Cardiac septum (tissue), 1 donor: ENCODE measurements at places on chromosomes 1 and 21. TPM values are rescaled to one million over a fixed set of nuclear protein-coding genes. Genes with fewer than 3 reads are reported as not detected.

DNA sequence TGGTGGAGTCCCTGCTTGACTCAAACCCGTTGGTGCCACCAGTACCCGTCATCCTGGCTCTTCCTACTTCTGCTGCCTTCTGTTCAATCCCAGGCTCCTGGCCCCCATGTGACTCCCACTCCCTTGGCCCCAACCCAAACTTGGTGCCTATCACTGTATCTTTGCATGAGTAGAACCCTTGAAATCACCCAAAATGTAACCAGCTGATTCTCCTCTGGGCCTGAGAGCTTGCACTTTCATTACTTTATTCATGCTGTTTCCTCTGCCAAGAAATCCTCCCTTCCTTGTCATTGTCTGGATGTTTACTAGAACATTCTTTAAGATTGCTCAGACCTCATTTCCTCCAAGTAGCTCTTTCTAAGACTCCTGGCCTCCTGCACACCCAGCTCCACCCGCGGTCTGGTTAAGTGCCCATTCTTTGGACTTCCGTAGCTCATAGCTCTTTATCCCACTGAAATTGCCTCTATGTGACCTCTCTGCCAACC is 15.7 kb downstream of the PTAFR start:
- DNase-seq = no peak

The C4BPA gene
- not detected for total RNA-seq

- no peak for DNase-seq
Measured at GRCh38 chr1:104706631-104707147, 957.0 kb downstream of the AMY1C start.

DNA sequence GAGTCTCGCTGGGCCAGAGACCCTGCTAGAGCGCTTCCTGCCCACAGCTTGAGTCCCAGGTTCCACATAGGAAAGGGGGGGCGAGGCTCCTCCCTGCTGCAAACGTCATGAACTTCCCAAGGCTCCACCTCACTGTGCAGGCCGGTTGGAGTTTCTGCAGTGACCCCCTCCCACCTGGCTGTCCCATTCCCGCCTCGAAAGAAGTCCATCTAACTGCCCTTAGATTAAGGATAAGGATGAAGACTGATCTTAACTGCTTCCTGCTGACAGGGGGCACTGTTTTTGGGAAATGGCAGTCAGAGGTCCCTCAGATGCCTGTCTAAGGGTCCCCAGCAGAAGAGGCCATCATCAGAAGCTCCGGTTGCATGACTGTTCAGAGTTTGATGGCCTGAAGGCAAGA is 62.7 kb downstream of the STUM start:
- peak; percentile 50 for DNase-seq

- no peak for DNase-seq
Measured at GRCh38 chr1:207996636-207997035, 85.7 kb upstream of the CD34 start.

DNA sequence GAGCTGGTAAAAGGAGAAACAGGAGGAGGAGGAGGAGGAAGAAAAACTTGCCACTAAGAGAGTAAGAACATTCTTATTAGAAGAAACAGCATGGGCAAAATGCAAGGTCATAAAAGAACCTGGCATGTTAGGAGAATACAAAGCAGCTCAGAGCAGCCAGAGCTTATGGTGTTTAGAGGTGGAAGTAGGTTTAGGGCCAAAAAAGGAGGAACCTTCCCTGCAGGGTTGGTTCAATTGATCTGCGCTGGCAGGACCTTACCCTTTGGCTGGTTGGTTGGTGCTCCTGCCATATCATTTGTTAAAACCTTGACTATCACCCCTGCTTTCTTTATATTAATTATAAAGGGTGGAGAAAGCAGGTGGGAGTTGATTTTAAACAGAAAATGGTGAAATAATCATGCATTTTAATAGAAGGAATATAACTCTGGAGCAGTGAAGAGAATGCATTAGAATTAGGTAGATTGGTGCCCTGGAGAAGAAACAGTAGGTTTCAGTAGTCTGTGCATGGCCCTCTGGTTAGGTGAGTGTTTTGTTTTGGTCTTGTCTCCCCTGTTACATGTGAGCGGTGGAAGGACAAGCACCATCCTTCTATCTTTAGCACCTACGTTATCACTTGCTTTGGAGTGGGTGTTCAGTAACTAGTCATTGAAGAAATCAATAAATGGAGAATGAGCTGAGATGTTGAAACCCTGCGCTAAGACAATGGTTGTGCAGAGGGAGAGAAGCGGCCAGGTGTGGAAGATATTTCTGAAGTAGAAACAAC is 110.4 kb upstream of the NGF start:
- no peak for DNase-seq

- DNase-seq = no peak
Measured at GRCh38 chr1:170407138-170407537, 124.8 kb upstream of the GORAB start.

DNA sequence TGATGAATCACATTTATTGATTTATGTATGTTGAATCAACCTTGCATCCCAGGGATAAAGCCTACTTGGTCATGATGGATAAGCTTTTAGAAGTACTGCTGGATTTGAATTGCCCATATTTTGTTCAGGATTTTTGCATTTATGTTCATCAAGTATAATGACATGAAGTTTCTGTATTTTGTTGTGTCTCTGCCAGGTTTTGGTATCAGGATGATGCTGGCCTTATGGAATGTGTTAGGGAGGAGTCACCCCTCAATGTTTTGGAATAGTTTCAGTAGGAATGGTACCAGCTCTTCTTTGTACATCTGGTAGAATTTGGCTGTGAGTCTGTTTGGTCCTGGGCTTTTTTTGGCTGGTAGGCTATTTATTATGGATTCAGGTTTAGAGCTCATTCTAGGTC is 1643.1 kb upstream of the B3GALT2 start:
- no peak for DNase-seq

- no peak for DNase-seq
Measured at GRCh38 chr1:95532335-95532734, 298.3 kb downstream of the RWDD3 start.

GRCh38 chr1:22352355-22352754 is 99.3 kb upstream of the ZBTB40 start:
- DNase-seq = no peak

The ZNF683 gene
- not detected for total RNA-seq

GRCh38 chr1:71668065-71668464 is 587.2 kb upstream of the ZRANB2 start:
- DNase-seq = no peak

GRCh38 chr1:156622581-156623297 is 3.5 kb downstream of the HAPLN2 start:
- DNase-seq = peak; percentile 39

The KCNH1 gene
- total RNA-seq = not detected

DNA sequence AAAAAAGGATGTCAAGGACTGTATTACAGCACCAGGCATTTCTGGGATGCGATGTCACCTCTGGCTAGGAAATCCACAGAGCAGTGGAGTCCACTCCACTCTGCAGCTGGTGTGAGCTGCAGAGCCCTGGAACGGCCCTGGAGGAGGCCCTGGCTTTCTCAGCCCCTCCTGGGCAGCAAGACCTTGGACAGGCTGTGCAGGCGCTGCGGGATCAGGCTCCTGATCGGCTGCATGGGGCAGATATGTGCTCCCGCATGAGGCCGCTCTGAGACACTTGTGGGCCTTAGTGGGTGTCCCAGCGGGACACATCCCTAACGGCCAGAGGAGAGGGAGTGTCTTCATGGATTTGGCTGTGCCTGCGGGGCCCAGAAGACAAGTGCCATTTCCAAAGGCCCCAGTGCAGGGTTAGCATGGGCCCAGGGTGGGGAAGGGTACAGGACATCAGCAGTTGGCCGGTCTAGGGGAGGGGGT is 6.2 kb downstream of the DNMT3L start:
- DNase-seq = peak; percentile 24

DNA sequence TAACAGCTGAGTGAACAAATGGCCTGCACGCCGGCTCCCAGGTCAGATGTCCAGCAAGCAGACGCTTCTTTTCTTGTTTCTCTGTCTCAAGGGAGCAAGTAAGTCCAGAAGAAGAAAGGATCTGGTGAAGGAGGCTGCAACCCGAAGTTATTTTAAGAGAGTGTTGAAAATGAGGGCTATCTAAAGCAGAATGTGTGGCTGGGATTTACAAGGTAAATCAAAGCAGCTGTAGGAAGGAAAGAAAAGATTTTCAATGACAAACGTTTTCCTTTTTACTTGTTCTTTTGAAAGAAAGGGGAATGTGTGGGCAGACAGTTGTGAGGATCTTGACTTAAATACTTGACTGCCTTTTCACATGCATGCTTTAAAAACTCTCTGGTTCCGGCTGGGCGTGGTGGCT is 311.5 kb downstream of the KIF26B start:
- no peak for DNase-seq

GRCh38 chr1:203057911-203058675 is 27.7 kb downstream of the MYOG start:
- DNase-seq = no peak

DNA sequence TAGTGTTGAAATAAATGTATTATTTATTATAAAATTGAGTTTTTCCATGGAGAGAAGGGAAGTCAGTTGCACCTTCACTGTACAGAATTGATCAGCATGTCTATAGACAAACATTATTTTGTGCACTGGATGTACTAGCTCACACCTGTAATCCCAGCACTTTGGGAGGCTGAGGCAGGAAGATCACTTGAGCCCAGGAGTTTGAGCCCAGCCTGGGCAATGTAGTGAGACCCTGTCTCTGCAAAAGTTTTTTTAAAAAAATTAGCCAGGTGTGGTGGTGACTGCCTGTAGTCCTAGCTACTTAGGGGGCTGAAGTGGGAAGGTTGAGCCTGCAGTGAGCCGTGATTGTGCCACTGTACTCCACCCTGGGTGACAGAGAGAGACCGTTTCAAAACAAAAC is 87.7 kb downstream of the MAST2 start:
- no peak for DNase-seq

The ACADM gene
- 247 TPM for total RNA-seq

- no peak for DNase-seq
Measured at GRCh38 chr1:184629266-184629665, 125.4 kb downstream of the EDEM3 start.

- no peak for DNase-seq
Measured at GRCh38 chr21:37119421-37120218, 46.6 kb downstream of the TTC3 start.

GRCh38 chr1:204139088-204139487 is 12.8 kb downstream of the ETNK2 start:
- no peak for DNase-seq

DNA sequence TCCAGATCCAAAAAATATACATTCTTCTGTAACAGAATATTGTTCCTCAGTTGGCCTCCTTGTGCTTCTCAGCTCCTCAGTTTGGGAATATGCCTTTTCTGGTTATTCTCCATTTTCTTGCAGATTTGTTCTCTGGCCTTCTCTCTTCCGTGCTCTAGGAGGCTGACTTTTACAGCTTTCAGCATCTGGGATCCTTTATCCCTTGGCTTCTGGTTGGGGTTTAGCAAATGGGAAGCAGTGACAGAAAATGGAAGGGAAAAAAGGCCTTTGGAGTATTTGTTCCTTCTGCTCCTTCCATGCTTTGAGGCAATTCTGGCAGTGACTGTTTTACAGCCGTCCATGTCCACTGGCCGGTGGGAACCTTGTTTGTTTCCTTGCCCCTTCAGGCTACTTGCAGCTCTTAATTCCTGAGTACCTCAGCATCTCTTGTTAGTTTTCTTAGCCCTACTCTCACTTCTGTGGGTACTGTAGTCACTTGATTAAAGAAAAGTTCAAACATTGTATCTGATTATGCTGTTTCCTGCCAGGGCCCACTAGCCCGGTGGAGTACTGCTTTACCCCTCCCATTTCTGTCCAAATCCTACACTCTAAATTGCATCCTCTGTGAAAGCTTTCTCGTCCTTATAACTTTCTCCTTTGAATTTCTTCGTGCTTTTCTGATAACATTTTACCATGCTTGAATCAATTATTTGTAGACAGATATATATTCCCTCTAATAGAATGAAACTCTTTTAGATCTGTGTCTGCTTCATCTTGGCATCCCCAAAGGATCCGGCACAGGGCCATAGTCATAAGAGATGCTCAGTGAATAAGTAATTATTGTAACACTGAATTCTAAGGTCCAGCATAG is 118.2 kb downstream of the OSBPL9 start:
- DNase-seq = no peak

The FAM72B gene
- 0.13 TPM for total RNA-seq

- no peak for DNase-seq
Measured at GRCh38 chr1:192707978-192708547, 72.1 kb downstream of the RGS13 start.

The TMEM269 gene
- total RNA-seq = not detected

DNA sequence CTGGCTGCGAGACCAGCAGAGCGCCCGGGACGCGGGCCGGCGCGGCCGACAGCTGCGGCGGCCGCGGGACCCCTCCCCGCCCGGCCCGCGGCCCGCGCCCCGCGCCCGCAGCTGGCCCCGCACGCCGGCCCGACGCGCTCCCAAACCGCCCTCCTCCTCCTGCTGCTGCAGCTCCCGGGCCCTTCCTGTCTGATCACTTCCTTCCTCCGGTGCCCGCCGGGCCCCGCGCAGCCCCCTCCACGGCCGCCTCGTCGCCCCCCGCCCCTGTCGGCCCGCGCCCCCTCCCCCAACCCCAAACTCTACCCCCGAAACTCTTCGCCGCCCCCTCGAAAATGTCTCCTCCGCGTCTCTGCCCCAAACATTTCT is 594 bp downstream of the LUZP1 start:
- no peak for DNase-seq

- no peak for DNase-seq
Measured at GRCh38 chr1:55781944-55782482, 566.8 kb upstream of the USP24 start.

The CLDN17 gene
- not detected for total RNA-seq

GRCh38 chr1:107251839-107252238 is 111.0 kb downstream of the NTNG1 start:
- no peak for DNase-seq

- DNase-seq = peak; percentile 78
Measured at GRCh38 chr1:26696654-26697430, 1.0 kb downstream of the ARID1A start.

DNA sequence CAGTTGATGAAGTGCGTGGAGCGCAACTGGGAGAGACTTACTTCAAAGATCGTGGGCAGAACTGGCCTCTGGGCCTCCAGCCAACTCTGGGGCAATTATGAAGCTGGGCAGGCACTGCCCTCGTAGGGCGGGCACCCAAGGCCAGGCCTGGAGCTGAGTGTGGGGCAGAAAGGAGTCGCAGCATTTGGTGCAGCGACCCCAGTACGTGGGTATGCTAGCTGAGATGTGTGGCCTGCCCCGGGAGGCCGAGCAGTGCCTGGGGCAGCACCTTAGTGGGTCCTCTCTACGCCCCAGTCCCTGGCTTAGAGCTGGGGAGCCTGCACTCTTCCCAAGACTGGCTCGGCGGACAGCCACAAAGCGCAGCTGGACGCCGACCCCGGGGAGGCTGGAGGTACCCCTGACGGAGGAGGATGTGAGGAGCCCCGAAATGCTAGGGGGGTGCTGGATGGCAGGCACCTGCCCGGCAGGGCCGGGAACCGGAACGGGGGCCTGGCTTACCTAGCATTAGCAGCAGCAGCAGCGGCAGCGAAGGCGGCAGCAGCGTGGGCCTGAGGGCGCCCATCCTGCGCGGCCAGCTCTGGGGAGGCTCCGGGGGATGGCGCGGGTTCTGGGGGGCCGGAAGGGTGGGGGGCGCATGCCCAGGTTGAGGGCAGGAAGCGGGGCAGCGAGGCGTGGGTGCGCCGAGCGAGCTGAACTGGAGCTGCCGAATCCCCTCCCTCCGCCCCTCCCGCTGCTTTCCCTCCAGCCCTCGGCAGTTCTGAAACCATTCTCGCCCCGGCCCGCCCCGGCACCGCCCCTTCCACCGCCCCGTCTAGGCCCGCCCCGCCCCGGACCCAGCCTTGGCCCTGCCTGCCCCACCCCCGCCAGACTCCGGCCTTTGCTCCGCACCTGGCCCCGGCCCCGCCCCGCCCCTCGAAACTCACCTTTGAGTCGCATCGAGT is at the start of gene IGSF8:
Gene IGSF8 (minus strand): TSS at position 709 of the 941 bp plus-strand sequence. CDS start 147 bp downstream, at position 562.
- DNase-seq = peak; percentile 94
